NCI-H526 (cell line): ENCODE measurements at places on chromosomes 12 and 14.

- DNase-seq, result no peak
These were observed 131.0 kb upstream of the EEA1 start for GRCh38 chr12:93059925-93060665.

DNA sequence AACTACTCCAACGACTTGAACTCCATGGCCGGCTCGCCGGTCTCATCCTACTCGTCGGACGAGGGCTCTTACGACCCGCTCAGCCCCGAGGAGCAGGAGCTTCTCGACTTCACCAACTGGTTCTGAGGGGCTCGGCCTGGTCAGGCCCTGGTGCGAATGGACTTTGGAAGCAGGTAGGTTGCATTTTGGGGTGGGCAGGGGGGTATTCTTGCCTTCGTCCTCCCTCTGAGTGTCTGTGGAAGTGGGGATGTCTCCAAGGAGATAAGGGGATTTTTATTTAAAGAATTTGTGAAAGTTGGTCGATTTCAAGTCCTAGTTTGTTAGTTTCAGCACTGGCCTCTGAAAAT, 1.3 kb downstream of the ASCL1 start:
- no peak for DNase-seq

DNA sequence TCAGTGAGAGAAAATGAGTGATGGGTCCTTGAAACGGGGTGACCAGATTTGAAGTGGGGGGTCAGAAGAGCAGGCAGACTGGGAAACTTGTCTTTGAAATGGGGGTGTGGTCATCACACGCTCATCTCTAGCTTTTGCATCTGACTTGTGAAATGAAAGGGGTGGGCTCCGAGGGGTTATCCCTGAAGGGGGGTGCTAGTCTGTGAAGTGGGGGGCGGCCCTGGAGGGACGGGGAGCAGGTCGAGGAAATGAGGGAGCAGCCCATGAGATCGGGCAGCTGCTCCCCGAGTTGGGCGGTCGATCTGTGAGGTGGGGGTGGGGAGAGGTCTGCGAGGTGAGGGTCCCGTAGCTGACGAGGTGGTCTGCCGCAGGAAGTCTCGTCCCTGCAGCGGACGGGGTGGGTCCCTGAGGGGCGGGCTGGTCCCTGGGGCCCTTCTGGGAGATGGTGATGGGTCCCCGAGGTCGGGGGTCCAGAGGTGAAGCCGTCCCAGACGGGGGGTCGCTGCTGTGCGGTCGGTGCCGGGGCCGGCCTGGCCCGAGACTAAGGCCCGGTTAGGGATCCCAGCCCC, 542 bp downstream of the PXN start:
- DNase-seq, result no peak

- no peak for DNase-seq
These were observed 304.7 kb upstream of the SYT1 start for GRCh38 chr12:78559886-78560285.

- no peak for DNase-seq
These were observed 77.5 kb downstream of the PELI2 start for GRCh38 chr14:56195704-56196103.

DNA sequence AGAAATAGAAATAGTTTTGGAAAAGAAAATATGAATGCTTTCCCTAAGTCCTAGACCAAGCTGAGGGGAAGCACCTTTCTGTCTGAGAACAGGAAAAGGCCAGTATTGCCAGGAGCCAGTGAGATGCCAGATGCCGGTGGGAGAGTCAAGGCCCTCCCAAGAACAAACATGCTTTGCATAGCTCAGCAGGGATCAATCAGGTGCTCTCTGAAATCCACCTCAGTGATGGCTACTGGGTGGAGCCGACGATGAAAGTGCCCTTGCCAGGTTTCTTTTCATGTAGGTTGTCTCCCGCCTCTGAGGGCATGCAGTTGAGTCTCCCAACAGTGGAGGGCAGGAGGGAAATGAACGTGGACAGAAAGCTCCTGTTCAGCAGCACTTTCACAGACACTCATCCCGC, 28.3 kb downstream of the DEGS2 start:
- peak; percentile 96 for DNase-seq

DNA sequence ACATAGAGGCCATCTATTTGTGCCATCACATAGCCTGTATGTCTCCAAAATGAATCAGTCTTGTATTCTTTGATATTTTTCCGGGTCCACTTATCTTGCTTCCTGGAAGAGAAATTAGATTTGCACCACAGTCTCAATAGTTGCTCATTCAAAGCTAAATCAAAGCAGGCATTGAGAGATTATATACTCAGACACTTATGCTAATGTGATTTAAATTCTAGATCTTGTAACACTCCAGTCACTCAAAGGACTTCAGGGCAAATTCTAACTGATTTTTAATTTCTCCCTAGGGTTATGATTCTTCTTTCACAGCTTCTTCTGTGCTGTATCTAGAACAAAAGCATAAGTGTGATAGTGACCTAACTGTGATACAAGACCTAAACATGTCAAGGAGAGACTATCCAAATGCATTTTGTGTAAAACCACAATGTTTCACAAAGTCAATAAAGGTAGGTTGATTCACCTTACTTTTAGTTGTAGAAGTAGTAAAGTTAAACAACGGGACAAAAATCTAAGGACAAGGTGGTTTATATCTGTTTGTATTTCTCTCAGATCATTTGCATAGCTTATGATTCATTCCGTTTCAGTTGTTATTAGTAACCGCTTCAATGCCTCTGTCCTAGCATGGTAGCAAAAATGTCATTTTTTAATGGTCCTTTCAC, 26.8 kb downstream of the PLBD1 start:
- peak; percentile 32 for DNase-seq

- no peak for DNase-seq
These were observed 101.0 kb downstream of the DERA start for GRCh38 chr12:16012117-16012516.

DNA sequence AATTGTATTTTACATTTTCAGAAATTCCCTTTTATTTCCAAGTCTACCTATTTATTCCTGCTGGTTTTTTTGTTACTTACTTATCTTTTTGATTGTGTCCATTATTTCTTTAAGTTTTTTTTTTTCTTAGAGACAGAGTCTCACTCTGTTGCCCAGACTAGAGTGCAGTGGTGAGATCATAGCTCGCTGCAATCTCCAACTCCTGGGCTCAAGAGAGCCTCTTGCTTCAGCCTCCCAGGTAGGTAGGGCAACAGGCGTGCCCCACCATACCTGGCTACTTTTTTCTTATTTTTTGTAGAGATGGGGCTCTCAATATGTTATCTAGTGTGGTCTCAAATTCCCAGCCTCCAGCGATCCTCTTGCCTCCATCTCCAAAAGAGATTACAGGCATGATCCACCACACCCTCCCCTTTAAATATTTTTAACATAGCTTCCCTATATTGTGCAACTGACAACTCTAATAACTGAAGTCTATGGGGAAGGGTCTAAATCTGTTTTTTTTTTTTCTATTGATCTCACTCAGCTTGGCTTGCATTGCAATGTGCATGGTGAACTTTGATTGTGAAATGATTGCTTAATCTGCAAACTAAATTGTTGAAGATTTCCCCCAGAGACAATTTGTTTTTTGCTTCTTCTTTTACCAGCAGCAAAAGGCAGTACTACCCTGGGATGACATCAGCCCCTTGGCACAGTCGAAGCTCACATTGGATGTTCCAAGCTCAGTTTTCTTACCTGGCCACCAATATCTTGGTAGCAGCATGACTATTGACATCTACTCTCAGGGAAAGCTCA, 25.7 kb upstream of the COCH start:
- no peak for DNase-seq

DNA sequence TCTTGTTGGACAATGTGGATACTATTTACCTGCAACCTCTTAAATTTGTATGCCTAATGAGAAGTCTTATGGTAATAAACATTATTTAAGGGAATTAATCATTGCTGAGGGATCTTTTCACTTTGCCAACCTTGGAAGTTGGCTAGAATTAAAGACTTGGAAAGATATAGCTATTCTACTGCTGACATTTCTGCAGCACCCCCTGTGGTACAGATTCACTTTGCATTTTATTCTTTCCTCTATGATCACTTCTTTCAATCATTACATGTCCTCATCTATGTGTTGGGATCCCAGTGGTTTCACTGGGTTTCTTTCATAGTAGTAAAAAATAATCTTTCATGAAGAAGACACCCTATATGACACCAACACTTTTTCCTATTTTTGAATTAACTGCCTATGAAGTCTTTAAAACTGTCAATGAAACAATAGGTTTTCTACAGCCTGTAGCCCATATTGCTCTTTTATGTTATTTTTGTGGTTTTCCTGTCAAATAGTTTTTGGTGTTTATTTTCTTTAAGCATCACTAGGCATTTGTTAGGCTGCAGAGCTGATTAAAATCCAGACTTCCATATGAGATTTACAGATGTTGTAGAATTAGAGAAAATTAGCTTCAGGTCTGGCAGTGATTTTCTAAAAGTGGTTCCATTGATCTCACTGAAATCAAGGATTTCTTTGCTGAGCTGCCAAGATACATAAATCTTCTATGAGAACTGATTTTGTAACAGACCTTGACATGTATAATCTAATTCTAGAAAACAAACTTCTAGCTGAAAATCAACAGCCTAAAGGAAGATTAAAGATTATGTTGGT, 256.1 kb downstream of the NAV3 start:
- DNase-seq, result no peak

DNA sequence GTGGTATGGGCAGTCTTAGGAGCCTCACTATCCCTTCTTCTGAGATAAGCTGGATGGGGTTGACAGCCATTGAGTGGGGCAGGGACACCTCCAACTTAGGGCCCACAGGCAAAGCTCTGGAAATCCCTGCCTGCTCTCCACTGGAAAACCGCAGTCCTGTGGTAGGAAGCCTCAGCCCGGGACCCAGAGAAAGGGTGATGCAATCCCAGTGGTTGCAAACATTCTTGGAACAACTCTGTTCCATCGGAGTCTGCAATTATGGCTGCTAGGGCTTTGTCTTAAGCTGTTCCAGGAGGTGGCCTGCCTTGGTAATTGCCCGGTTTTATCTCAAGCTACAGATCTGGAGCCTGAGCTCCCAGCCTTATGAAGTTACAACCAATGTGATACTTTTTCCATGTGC, 133.4 kb downstream of the DICER1 start:
- DNase-seq, result no peak

GRCh38 chr12:17928708-17929366, 161.2 kb downstream of the RERGL start:
- no peak for DNase-seq

- no peak for DNase-seq
These were observed 228.1 kb downstream of the CHST11 start for GRCh38 chr12:104684884-104685283.

- no peak for DNase-seq
These were observed 1.5 kb upstream of the NANOG start for GRCh38 chr12:7787574-7788293.

- no peak for DNase-seq
These were observed 364.5 kb upstream of the DIO2 start for GRCh38 chr14:80575763-80576162.

DNA sequence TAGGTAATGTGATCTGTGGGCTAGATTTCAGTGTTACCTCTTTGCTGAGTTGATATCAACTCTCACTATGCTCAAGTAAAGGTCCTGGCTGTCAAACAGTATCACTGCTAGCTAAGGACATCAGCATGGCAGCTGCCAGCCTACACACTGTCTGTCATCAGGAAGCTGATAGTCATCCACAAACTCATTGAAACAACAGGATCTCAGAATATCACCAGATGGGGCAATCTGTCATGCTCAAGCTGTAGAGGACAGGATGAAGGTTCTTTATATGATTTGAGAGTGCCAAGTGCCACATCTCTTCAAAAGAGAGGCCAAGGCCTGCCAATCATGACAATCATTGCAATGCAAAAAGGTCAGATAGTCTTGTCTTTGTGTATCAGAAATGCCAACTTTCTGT, 811.5 kb upstream of the SEL1L start:
- DNase-seq, result no peak

DNA sequence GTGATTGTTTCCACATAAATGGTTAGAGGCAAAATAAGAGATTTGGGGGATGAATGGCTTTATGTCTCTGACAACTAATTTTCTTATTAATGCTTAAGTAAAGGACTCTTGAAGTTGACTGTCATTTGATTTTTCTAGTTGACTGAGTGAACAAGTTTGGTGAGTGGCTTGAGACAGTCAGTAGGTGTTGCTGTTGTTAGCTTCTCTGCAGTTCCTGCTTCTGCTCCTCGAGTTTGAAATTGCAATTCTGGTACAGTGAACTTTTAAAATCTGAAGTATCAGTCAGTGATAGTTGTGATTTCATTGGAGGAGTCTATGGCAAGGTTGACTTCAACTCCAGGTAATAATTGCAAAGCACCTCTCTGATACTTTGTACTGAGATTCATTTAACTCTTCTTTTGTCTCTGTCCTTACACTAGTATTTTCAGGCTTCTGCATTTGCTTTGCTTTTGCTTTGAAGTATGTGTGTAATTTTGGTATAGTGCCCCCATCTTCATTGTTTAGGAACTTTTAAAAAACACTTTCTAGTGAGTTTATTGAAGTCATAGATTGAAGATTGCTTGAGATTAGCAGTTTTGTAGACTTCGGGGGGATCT, 415.5 kb downstream of the PCNX1 start:
- no peak for DNase-seq

DNA sequence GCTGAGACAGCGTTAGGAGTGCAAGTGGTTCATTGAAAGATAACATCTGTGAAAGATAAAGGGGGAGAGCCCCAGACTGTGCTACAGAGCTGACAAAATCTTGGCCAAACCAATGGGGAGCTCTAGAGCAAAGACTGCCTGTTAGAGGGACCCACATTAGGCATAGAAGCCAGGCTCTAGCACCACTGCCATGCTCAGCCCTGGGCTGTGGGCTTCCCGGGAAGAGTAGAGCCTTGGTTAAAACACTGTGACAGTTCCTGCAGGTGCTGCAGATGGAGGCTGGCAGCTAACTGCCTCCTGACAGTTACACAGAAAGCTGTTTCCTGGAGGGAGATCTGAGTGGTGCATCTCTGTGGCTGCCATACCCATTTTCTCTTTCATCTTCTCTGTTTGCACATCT, 23.0 kb downstream of the TSHR start:
- no peak for DNase-seq

- no peak for DNase-seq
These were observed 13.9 kb downstream of the SLC25A29 start for GRCh38 chr14:100292301-100292775.

DNA sequence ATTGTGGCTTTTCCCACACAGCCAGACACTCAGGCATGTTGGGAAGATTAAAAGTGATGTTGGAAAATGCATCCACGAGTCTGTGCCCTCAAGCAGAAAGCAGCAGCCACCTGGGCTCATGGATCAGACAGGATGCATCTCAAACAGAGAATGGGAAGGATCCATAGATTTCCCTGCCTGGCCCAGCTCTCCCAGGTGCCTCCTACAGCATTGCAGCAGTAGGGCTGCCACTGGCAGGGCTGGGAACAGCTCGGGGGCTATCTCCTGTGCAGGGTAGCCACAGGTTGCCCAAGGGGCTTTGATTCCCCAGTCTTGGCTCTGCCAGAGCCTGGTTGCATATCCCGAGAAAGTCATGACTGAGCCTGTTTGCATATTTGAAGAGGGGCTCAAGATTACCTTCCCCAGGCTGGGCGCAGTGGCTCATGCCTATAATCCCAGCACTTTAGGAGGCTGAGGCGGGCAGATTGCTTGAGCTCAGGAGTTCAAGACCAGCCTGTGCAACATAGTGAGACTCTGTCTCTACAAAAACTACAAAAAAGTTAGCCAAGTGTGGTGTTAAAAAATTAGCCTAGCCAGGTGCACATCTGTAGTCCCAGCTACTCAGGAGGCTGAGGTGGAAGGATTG, 19.5 kb downstream of the C14orf132 start:
- DNase-seq, result no peak
